AG10803 (cell line): ENCODE measurements at places on chromosomes 6 and 20.

DNA sequence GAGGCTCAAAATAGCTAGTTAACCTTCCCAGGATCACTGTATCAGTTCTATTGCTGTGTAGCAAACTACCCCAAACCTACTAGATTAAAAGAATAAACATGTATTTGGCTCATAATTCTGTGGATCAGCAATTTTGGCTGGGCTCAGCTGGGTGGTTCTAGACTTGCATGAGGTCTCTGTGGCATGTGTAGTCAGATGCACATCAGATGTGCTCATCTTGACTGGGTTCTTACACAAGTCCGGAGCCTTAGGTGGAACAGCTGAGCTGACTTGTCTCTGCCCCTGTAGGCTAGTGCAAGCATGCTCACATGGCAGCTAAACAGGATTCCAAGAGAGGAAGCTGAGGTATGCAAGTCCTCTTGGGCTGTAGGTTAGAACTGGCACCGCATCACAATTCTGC lies 173.2 kb upstream of the PRND start:
- DNase-seq, result no peak

GRCh38 chr6:21713481-21713880 lies 119.9 kb downstream of the SOX4 start:
- no peak for DNase-seq

- DNase-seq, result no peak
These were observed 397.9 kb downstream of the SAMD5 start for GRCh38 chr6:147906361-147906760.

DNA sequence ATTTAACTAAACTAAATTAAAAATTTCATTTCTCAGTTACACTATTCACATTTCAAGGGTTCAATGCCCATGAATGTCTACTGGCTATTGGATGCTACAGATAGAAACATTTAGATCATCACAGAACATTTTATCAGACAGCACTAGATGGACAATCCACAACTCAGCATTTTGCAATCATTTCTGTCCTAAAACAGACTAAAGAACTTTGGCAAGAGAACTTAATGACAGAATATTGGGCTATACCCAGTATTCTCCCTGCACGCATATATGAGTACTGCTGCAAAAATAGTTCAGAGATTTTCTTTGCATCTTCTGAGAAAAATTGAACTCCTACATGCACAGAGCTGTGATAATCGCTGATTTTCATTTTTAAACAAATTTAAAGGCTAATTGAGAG lies 36.1 kb upstream of the FBXO30 start:
- no peak for DNase-seq

DNA sequence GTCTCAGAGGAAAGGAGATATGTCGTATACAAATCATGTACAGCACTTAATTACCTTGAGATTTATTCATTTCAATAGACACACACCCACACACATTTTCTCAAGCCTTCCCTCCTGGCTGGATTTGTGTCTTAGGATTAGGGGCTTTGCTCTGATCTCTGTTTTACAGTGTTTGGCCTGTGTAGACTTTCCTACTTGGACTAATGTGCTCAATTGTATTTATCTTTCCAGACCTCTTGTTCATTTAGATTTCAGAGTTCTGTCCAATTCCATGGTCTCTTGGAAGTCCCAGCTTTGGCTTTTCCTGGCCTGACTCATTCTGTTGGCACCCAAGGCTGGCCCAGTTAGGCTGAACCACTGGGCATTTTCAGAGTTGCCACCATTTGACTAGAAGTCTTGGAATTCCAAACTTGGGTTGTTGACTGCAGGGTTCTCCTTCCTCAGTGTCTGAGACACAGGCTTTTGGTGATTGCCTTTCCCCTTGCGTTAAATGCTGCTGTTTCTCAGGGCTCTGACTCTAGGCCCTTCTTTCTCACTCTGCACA lies 8.9 kb upstream of the RFPL4B start:
- peak; percentile 51 for DNase-seq

- DNase-seq, result peak; percentile 40
These were observed 15.8 kb downstream of the TIAM2 start for GRCh38 chr6:155010940-155011339.

DNA sequence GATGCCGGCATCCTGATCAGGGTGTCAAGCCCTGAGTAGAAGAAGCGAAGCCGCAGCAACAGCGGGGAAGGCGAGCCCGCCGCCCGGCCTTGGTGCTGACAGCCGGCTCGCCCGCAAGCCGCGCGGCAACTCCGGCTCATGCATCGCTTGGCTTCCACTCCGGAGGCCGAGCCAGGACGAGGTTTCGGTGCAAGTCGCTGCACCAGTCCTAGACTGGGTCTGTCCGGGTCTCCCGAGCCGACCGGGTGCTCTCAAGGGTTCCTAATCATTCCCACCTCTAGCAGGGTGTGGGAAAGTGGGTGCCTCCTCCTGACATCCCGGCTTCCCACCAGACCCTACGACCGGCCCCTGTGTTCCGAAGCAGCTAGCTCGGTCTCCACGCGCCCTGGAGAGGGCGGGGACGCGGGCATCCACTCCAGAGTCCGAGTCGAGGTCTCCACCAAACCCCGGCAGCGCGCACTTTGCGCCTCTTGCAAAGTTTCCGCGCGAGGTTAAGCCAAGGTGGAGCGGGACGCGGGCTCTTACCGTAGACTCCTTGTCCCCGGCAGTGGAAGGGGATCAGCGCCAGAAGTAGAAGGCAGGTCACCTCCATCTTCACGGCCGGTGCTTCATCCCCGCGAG lies 1.4 kb downstream of the MDGA1 start:
- DNase-seq, result peak; percentile 43

GRCh38 chr6:37052027-37052628 lies 46.7 kb downstream of the FGD2 start:
- DNase-seq, result no peak

- no peak for DNase-seq
These were observed 35.3 kb downstream of the GRM4 start for GRCh38 chr6:34110610-34111009.

GRCh38 chr6:167735951-167736288 lies 90.8 kb upstream of the AFDN start:
- DNase-seq, result no peak
